CD4-positive, alpha-beta T cell treated with Interleukin-21 for 1 hour (primary cell): ENCODE measurements at places on chromosomes 5 and 9.

GRCh38 chr5:168796593-168797580, 217.7 kb upstream of the PANK3 start:
- DNase-seq, result no peak

GRCh38 chr5:108380531-108381349, 1.2 kb downstream of the FBXL17 start:
- peak; percentile 64 for DNase-seq

- DNase-seq, result no peak
Observed at GRCh38 chr9:124765439-124765835, 5.7 kb downstream of the NR6A1 start.

GRCh38 chr5:40224421-40224820, 455.3 kb upstream of the PTGER4 start:
- DNase-seq, result no peak

GRCh38 chr5:89043676-89044075, 160.7 kb upstream of the MEF2C start:
- DNase-seq, result no peak

DNA sequence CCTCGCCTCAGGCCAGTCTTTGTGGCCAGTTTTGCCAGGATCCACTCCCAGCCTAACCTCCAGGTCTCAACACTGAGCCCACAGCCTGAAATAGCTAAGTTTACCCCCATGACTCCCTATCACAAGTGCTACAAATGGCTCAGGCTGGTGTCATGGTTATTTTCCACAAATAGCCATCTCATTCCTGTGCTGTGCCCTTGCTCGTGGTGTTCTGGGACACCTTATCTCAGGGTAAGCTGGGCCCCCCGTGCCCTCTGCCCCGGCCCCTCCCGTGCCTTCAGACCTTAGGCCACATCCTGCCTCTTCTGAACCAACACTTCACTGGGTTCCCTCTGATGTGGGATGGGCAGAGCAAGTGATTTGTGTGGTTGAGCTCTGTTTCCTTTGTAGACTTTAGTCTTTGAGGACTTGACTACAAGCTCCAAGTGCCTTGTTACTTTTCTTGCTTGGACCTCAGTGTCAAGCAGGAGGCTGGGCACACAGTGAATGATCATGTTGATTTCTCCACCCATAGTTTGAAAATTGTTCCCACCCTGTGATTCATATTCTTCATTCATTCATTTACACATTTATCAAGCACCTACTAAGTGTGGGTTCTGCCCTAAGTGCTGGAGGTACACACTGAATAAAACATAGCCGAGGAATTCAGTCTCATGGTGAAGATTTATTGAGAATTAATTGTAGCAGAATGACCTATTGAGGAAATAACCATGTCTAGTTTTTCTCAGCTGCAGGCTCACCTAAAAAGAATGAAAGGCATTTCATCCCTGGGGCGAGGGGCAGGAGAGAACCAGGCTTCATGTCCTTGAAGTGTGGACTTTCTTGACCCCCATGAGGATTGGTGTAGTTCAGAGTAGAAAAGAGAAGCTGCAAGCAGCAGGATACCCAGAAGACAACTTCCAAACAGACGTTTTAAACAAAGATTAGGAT, 84.5 kb upstream of the CTNNA1 start:
- peak; percentile 57 for DNase-seq

- no peak for DNase-seq
Observed at GRCh38 chr9:85182383-85182782, 512.9 kb downstream of the NTRK2 start.

DNA sequence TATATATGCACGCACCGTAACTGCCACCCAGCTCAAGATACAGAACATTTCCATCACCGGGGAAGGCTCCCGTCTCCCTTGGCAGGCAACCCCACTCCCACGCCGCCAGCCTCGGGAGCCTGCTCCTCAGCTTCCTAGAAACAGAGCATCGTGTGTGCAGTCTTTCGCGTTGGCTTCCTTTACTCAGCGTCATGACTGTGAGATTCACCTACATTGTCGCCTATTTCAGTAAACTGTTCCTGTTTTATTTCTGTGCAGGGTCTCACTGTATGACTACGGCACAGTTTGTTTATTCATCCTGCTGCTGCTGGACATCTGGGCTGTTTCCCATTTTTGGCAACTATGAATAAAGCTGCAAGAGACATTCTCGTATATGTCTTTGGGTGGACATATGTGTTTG, 90.7 kb downstream of the STK10 start:
- no peak for DNase-seq

DNA sequence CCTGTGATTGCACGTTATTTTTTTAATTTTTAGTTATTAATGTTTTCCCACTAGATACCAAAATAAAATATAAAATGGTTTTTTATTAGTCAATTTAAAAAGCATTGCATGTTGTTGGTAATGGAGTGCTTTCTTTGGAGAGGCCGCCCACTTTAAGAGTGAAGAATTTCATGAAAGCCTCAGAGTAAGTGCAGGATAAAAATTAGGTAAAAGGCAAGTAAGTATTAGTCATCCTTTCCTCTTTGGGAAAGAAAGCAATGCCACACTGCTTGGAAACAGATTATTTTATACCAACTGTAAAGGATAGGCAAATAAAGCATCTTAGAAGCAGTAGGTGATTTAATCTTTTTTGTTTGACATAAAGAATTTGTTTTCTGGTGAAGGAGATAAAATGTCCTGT, 62.9 kb downstream of the HSD17B4 start:
- no peak for DNase-seq

DNA sequence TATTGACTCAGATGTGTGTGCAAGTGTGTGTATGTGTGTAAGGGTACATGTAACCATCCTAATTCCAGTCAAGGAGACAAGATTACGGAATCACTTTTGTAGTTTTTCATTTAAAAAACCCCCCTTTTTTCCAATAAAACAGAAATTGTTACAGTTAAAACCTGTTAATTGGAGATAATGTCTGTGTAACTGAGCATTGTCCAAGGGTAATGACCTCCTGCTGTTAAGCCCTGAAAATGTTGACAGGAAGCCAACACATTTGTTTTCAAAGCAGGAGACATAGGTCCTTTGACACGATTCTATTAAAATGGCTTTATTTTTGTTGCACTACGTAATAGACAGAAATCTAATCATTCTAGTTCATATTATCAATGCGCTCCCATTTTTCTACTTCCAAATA, 457.3 kb upstream of the ARRDC3 start:
- DNase-seq, result no peak

- peak; percentile 68 for DNase-seq
Observed at GRCh38 chr5:156934450-156935211, 28.4 kb downstream of the TIMD4 start.

- no peak for DNase-seq
Observed at GRCh38 chr5:109644829-109645228, 44.9 kb upstream of the MAN2A1 start.

- no peak for DNase-seq
Observed at GRCh38 chr9:91248707-91249106, 113.0 kb downstream of the AUH start.

- no peak for DNase-seq
Observed at GRCh38 chr5:107805166-107805565, 134.4 kb upstream of the EFNA5 start.

- DNase-seq, result no peak
Observed at GRCh38 chr9:98064623-98065392, 8.3 kb downstream of the NANS start.

- no peak for DNase-seq
Observed at GRCh38 chr5:17267106-17267505, 49.7 kb downstream of the BASP1 start.

DNA sequence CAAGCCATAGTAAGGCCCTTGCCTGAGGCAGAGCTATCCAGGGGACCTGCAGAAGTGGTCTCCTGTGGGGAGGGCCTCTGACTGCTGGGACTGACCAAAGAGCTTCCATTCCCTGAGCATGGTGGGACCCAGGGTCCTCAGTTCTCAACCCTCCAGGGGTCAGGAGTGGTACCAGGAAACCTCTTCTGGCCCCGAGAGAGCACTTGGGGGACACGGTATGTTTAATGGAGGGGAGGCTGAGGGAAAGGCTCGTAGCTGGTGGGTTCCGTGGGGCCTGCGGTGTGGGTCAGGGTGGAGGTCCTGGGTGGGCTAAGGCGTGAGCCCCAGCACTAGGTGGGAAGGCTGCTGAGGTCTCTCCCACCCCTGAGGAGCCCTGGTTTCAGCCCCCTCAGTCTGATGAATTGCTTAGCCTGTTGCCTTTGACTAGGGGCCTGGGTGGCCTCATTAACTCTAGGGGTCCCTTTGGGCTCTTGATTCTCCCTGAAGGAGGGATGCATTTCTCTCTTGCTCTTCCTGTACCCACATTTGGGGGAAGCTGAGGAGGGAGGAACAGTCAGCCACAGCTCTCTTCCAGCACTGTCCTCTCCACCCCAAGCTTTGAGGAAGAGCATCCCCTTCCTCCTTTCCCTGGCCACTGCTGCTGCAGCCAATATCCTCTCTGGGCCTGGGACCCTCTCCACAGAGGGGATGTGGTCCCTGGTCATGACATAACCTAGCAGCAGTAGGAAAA, 34.0 kb downstream of the CSF1R start:
- DNase-seq, result no peak

DNA sequence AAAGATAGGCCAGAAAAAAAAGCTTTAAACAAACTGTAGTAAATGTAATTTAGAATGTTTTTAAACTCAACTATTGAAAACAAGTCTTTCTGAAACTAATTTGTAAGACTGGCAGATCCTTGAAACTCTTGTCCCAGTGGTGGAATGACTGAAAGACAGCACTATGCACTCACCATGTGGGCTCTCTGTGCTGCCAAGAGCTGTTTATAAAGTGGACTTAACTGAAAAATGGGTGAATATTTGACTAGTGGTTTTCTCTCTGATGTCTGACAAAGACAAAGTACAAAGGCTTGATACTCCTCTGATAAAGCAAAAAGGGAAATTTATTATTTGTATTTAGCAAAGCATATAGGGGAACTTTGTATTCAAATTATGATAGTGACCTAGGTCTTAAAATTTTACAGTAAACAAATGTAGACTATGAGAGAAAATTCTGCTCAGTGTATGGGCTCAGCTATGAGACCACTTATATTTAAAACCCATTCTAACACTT, 635.4 kb downstream of the NR2F1-AS1 start:
- no peak for DNase-seq

GRCh38 chr5:173629628-173630027, 13.2 kb upstream of the BOD1 start:
- no peak for DNase-seq

- no peak for DNase-seq
Observed at GRCh38 chr5:110324876-110325275, 401.6 kb downstream of the TMEM232 start.
